ENCODE measurements at places on chromosomes 16 and 17. TPM values are rescaled to one million over a fixed set of nuclear protein-coding genes. Genes with fewer than 3 reads are reported as not detected.

SYCE1L gene
- total RNA-seq = 9.7 TPM

TMC7 gene
- 1.2 TPM for total RNA-seq

KRTAP2-1 gene
- not detected for total RNA-seq

KRT15 gene
- total RNA-seq = 2.8 TPM

MYO1D gene
- total RNA-seq = 99.9 TPM

CD300LB gene
- total RNA-seq = 0.91 TPM

- H3K36me3 ChIP-seq = peaks cover 3% of the 10 kb centered on the region
- H3K4me1 ChIP-seq = peaks cover 22% of the 10 kb centered on the region
- H3K27me3 ChIP-seq = peaks cover 4% of the 10 kb centered on the region
- peak; percentile 94 for DNase-seq
Measured at GRCh38 chr17:61412143-61412859, 12.7 kb downstream of the TBX2 start.

DNA sequence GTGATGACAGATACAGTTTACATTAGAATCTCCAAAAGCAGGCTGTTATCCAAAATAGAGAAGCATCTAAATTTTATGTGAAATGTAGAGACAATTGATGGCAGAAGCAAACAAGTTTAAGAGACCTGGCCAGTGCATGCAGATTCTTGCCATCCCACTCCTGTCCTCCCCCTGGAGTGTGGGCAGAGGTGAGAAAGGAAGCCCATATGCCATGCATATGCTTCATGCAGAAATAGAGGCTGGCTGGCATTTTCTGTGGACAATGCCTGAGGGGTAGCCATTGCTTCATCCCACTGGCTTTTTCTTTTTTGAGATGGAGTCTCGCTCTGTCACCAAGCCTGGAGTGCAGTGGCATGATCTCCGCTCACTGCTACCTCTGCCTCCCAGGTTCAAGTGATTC lies 382.1 kb downstream of the RBFOX1 start:
- H3K4me3 ChIP-seq = no peak overlapping the region
- H3K36me3 ChIP-seq = no peaks in the 10 kb centered on the region
- no peak overlapping the region for H3K27ac ChIP-seq
- no peaks in the 10 kb centered on the region for H3K4me1 ChIP-seq

Measured in kidney (tissue), 22 donors.